SHP77 treated with DMSO at 0.1 percent for 48 hours (cell line): ENCODE measurements at places on chromosomes 5 and 9.

GRCh38 chr9:91884153-91884552 lies 65.9 kb downstream of the ROR2 start:
- DNase-seq: no peak

- DNase-seq: no peak
Observed at GRCh38 chr9:12776513-12777055, 1.8 kb downstream of the LURAP1L start.

- DNase-seq: no peak
Observed at GRCh38 chr5:173413471-173413982, 85.3 kb upstream of the STC2 start.

DNA sequence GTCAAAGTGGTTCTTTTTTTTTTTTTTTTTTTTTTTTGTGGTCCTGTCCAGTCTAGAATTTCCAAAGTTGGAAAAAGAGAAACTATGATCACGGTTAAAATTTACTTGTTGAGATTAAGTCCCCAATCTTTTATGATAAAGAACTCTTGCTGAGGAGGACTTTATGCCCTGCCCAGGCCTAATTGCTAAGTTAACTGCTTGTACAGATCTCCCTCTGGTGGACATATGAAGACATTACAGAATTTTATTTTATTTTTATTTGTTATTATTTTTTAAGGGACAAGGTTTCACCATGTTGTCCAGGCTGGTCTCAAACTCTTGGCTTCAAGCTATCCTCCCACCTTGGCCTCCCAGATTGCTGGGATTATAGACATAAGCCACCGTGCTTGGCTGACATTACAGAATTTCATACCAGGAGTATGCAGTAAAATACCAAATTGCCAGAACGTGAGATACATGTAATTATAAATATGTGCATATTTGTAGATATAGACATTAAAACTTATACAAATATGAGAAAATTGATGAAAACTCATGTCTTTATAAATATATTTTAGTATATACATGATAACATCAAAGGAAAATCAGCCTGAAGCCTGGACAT lies 91.2 kb downstream of the RFK start:
- peak; percentile 4 for DNase-seq

GRCh38 chr9:114655689-114656088 lies 1.9 kb downstream of the TEX53 start:
- no peak for DNase-seq

DNA sequence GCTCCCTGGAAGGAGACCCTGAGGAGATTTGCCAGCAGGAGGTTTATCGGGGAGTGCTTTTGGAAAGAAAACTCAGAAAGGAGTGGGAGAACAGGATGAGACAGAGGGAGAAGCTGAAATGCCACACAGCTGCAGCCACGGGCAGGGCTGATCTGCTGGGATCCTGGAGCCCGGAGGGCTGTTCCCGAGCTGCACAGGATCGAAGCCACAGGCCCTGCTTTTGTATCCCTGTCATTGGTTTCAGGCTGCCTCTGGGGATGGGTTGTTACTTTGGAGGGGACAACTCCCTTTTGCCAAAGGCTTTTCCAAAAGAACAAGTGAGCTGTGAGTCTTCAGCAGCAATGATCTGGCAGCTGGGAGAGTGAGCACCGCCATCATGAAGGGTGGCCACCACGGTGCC lies 152.5 kb upstream of the PTCH1 start:
- DNase-seq: no peak

GRCh38 chr5:179516221-179516620 lies 34.1 kb upstream of the RUFY1 start:
- no peak for DNase-seq
